NCI-H2081 treated with DMSO at 0.1 percent for 48 hours (cell line): ENCODE measurements at places on chromosomes 4 and X.
A peak's percentile ranks its signal among the peaks of the same experiment; 100 is the strongest.

DNA sequence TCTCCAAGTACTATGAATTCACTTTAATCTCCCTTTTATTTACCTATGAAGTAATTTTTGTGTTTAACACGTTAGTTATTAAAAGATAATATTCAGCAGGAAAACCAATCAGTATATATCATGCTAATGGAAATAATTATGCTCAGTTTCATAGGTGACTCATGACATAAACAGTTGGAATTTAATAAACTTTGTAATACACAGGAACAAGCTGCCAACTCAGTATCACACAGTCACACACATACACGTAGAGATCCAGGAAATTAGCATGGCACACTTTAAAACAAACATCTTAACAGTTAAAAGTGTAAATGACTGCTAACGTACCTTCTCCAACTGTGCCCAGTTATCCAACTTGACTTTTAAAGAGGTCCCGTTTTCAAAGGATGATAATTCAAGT lies 2.3 kb downstream of the SPATA4 start:
- DNase-seq: no peak

GRCh38 chrX:15376956-15377355 lies 7.3 kb downstream of the VEGFD start:
- DNase-seq: no peak

DNA sequence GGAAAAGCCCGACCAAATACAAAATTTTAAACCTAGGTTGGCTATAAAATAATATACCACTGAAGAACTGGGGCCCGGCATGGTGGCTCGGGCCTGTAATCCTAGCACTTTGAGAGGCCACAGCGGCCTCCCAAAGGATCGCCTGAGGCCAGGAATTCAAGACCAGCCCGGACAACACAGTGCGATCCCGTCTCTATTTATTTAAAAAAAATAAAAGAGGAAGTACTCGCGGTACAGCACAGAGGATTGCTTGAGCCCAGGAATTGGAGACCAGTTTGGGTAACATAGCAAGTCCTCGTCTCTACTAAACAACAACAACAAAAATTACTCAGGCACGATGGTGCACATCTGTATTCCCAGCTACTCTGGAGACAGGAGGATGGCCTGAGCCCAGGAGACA lies 44.8 kb upstream of the CDKN2AIP start:
- no peak for DNase-seq

DNA sequence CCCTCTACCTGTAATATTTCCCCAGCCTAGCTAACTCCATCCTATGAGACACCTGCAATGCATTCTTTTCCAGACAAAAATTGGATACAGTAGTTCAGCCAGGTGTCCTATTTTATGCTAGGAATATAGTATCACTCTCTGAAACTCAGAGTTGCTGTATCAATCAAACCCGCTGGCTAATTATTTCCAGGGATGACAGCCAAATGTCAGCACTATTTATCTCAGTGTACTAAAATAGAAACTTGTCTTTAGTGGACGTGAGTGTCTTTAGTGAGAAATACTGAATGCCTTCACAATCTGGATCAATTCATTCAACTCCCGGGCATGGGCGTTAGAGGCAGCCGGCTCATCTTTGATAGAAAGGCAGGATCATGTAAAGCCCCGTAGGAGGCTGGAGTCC lies 196.2 kb downstream of the RBM46 start:
- DNase-seq: no peak

DNA sequence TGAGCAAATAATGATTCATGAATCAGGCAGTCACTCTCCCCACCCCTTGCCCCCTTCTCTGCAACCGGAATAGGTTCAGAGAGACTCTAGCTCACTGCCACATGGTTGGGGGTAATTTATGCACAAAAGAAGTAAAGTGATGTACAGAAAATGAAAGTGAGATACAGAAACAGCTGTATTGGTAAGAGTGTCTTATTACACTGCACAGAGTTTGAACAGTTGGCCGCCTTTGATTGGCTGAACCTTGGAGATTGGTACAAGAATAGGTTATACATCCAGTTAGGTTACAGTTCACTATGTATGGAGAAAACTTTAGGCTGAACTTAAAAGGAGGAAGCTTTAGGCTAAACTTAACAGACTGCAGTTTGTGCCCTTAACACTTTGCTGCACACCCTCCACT lies 34.6 kb upstream of the DIAPH2 start:
- DNase-seq: no peak

DNA sequence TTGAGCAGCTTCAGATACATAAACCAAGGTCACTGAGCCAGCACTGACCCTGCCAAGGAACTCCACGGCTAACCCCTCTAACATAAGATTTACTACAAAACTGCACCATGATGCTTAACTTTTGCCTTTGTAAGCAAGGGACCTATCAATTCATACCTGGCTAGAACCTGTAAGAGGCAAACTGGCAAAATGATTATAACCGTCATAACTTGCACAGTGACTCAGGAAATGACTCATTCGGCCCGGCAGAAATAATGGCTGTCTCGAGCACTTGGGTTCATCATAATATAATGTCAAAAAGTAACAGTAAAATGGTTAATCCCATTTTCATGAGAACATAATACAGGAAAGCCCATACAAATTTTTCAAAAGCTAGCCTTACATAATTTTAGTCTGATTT lies 17.2 kb downstream of the RASGEF1B start:
- DNase-seq: no peak

- no peak for DNase-seq
These were observed 116.2 kb upstream of the DCLK2 start for GRCh38 chr4:149961876-149962597.

GRCh38 chr4:85411386-85411785 lies 63.6 kb upstream of the ARHGAP24 start:
- no peak for DNase-seq

GRCh38 chr4:4711902-4712301 lies 147.6 kb upstream of the MSX1 start:
- DNase-seq: no peak

GRCh38 chr4:149719806-149720205 lies 95.8 kb downstream of the IQCM start:
- DNase-seq: no peak

DNA sequence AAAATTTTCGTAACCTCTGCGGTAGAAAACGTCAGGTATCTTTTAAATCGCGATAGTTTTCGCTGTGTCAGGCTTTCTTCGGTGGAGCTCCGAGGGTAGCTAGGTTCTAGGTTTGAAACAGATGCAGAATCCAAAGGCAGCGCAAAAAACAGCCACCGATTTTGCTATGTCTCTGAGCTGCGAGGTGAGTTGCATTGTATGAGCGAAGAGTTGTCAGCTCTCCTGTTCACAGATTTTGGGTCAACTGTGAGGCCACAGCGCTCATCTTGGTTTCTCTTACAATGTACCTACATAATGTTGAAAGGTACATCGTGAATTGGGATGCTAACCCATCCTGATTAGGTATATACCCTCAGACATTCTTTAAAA lies 486 bp downstream of the CLCN3 start:
- no peak for DNase-seq

GRCh38 chrX:78661836-78662235 lies 2.7 kb upstream of the RTL3 start:
- no peak for DNase-seq

GRCh38 chrX:134634691-134635090 lies 23.6 kb downstream of the PLAC1 start:
- no peak for DNase-seq

DNA sequence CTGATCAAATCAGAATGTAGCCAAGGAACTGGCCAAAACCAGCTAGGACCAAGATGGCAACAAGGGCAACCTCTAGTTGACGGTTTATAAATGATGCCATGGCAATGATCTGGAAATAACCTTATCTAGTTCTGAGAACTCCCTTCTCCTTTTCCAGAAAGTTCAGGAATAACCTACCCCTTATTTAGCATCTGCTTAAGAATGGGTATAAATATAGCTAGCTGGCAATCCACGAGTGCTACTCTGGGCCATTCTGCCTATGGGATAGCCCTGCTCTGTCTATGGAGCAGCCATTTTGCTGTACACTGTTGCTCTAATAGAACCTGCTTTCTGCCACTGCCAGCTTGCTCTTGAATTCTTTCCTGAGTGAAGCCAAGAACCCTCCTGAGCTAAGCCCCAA lies 184.4 kb upstream of the TBC1D9 start:
- DNase-seq: no peak

GRCh38 chrX:65928522-65928921 lies 111.4 kb downstream of the VSIG4 start:
- no peak for DNase-seq

DNA sequence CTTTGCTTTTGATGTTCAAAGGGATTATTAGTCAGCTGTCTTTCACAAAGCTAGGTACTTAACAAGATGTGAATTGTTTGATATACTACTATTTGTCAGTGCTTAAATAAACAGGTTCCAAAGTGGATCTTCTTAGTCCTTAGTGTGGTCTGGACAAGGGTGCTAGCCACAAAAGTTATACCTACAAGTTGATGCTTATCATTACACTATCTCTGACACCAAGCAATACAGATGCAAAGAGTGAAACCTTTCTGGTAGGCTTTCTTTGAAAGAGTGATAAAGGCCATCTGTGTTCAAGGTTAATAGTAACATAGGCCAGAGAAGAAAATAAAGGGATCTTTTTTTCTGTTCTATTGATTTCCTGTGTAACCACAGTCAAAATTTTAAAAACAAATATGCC lies 12.2 kb upstream of the RBPJ start:
- DNase-seq: no peak

DNA sequence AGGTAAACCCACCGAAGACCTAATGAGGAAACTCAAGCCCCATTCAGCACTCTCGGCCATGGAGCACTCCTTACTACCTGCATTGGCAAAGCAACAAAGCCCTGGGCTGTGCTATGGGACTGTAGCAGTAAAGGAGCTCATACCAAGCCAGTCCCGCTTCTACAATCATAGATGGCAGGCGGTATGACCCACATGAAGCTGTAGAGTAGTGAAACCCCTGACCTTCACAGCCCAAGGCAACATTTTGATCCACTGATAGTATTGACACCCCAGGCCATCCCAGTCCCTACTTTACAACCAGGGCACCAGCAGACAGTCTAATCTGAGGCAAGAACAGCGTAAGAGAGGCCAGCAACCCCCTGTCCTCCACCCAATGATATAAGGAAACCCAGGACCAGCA lies 25.2 kb downstream of the CENPC start:
- no peak for DNase-seq

- peak; percentile 26 for DNase-seq
These were observed 173.4 kb upstream of the KIT start for GRCh38 chr4:54484383-54484782.

DNA sequence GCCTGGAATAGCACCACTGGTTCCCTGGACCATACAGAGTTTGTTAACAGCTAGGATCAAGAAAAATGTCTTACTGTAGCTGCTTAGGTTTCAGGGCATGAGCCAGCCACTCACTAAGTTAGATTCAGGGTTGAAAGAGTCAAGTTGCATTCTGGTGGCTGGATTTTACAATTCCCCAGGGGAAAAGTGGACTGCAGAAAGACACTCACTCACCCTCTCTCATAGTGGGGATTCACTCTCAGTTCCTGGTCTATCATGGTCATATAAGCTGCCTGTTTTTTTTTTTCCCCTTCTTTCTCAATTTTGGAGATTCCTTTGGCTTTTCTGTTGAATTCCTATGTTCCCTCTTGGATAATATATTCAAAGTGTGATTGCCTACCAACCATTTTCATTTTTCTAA lies 744.2 kb upstream of the GRIA3 start:
- DNase-seq: no peak

DNA sequence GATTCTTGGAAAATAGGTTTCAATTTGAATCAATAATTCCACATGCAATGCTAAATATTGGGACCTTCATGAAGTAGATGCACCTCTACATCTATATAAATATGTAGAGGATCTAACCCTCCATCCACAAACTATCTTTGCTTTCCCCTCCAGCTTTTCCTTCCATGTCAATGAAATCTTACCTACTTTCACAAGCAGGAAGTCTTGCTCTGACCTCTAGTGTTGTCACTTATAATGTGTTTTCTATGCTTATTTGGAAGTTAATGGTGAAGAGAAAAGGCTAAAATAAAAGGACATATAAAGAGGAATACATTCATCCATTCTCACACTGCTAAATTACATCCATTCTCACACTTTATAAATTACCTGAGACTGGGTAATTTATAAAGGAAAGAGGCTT lies 472.7 kb upstream of the DIAPH2 start:
- no peak for DNase-seq

DNA sequence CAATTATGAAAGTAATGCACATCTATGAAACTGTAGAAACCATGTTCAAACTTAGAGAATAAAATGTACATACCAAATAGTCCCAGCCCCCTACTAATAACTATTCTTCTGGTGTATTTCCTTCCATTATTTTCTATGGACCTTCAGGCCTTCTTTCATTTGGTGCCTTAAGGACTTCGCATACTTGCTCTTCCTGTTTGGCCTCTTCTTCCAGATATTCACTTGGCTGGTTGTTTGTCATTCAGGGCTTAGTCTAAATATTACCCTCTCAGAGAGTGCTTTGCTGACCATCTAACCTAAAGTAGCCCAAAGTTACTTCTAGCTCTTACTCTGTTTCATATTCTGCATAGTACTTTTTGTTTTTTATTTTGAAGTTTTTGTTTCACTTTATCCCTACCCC lies 70.3 kb upstream of the ARMCX2 start:
- DNase-seq: no peak

GRCh38 chr4:92952426-92952825 lies 648.7 kb downstream of the GRID2 start:
- DNase-seq: no peak

DNA sequence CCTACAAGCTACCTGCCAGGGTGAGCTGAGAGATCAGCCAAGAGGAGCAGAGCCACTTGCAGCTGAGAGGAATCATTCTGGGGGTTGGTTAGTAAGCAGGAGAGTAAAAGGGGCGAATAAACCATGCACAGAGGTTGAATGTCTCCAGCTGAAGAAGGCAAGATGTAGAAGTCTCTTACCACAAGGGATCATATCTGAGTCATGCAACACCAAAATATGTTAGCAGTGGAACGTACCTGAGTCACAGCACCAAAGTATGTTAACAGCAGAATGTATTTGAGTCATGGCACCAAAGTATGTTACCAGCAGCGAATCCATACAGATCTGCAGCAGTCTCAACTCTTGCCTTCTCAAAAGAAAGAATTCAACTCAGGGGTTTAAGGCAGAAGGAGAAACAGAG lies 29.9 kb downstream of the C4orf51 start:
- DNase-seq: no peak

- DNase-seq: no peak
These were observed 997.1 kb downstream of the RAB28 start for GRCh38 chr4:12487000-12487399.

- no peak for DNase-seq
These were observed 39.4 kb downstream of the NALF2 start for GRCh38 chrX:69543572-69543971.

DNA sequence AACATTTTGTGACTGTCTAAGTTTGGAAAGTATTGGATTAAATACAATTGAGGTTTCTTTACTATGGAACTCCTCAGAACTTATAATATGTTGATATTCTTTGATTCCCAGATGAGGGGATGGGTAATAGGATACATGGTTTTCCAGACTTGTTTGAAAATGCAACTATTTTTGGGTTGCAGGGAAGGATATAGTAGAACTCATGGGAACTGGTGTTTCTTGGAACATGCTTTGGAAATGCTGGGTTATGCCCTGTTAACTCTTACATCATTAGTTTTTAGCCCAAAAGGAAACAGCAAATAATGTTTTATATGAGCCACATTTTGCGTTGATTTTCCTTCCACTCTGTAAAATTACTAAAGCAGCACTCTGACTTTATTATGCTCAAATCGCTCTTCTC lies 41.9 kb downstream of the HPF1 start:
- no peak for DNase-seq
